ENCODE measurements at places on chromosomes 2 and 18. TPM values are rescaled to one million over a fixed set of nuclear protein-coding genes. Genes with fewer than 3 reads are reported as not detected.

TMEM131 gene
- 13.3 TPM for total RNA-seq

TTN gene
- total RNA-seq = 0.18 TPM

PLB1 gene
- 0.90 TPM for total RNA-seq

ANO7 gene
- total RNA-seq = 0.36 TPM

TXNDC2 gene
- total RNA-seq = 0.18 TPM

BOLL gene
- total RNA-seq = not detected

MAPK4 gene
- not detected for total RNA-seq

MPHOSPH10 gene
- 15.6 TPM for total RNA-seq

IL36A gene
- not detected for total RNA-seq

IL36G gene
- total RNA-seq = not detected

MOCOS gene
- 1.9 TPM for total RNA-seq

MDH1 gene
- 248 TPM for total RNA-seq

CRACDL gene
- total RNA-seq = not detected

CHST10 gene
- 8.3 TPM for total RNA-seq

UGT1A5 gene
- total RNA-seq = not detected

RRM2 gene
- 53.6 TPM for total RNA-seq

DRC1 gene
- 0.18 TPM for total RNA-seq

ALPG gene
- not detected for total RNA-seq

SFT2D3 gene
- 2.5 TPM for total RNA-seq

ABCB11 gene
- total RNA-seq = not detected

FSHR gene
- not detected for total RNA-seq

CABYR gene
- 4.1 TPM for total RNA-seq

UCN gene
- not detected for total RNA-seq

COL4A3 gene
- not detected for total RNA-seq
